ENCODE measurements at places on chromosomes 12 and 14.

GRCh38 chr12:44286336-44286735 lies 450.5 kb downstream of the TMEM117 start:
- DNase-seq = no peak

- no peak for DNase-seq
Measured at GRCh38 chr14:52314595-52315354, 663 bp downstream of the PTGER2 start.

GRCh38 chr12:96040305-96041133 lies 5.1 kb upstream of the LTA4H start:
- no peak for DNase-seq

DNA sequence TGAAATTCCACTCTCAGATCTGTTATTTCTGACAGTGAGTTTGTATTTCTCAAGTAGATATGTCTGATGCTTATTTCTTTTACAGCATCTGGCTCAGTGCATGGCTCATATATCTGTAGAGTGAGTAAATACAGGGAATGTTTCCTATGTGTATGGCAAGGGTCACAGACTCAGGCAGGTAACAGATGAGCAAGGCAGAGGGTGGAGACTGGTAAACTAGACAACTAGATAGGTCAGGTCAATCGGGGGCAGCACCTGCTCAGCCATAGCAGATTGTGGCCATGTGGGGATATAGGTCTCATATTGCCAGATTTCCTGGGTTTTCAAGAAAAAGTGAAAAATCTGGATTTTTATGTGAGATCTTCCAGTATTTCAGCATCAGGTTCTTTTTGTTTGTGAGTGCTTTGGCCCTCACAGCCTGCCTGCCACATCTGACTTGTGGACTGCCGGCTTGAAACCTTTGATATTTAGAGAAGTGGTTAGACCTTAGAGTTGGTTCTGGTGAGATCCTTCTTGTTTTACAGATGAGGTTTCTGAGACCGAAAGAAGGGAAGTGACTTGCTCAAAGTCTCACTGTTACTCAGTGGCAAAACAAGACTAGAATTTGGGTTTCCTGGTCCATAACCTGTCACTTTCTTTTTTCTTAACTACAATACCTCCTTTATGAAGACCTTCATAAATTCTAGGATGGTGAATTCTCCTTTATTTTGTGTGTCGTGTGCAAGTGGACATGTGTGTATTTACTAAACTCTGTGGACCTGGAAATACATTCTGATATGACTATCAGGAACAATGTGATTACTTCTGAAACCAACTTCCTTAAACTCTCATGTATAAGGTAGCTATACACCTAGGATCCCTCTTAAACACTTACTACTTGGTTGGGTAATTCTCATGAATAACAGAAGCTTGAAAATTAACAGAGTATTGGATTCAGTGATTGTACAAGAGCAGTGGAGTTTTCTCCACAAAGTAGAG lies 34.4 kb downstream of the PROX2 start:
- DNase-seq = no peak

GRCh38 chr12:101671833-101672232 lies 25.6 kb upstream of the CHPT1 start:
- DNase-seq = no peak

DNA sequence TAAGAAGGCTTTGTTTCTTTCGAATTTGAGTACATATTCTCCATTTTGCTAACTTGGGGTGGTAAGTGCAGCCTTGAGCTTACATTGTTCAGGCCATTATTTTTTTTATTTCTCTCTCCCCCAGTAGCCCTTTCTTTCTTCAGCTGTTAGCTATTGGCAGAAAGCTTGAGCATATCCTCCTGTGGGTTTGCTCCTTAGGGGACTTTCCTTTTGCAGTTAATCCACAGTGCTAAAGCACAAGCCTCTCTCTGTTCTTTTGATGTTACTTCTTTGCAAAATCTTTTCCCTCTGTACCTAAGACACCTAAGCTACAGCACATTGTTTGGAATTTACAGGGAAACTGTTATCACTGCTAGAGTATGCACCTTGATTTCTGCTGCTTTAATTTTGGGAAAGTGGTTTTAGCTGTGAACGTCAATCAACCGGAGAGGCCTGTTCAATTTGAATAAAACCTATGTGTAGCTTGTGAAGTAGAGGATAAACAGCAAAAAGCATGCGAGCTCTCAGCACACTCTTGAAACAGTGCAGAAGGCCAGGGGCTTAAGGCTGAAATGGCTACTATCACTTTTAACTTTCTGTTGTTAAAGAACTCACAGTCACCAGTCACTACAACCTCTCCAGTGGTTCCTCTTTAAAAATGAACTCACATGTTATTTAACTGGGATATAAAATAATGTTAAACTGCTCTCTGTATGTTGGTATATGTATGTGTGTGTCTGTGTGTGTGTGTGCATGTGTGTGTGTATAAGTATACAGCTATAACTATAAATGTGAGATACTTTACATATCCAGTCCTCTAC lies 139.2 kb downstream of the PDZRN4 start:
- DNase-seq = no peak

DNA sequence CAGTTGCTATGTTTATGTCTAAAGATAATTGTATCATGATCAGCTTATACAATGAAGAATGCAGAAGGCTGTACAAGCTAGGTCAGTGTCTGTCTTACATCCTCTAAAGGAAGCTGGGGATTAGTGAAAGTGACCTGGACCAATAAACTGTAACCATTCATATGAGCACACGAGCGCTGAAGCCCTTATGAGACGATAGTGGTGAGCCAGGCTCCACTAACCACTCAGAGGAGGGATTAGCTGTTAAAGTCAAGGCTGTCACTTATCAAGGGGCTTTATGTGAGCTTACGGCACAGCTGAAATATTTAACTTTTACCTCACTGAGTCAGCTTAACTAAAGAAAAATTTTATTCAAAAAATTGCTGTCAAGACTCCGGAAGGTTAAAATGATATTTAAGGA lies 30.3 kb downstream of the NDUFA12 start:
- no peak for DNase-seq

DNA sequence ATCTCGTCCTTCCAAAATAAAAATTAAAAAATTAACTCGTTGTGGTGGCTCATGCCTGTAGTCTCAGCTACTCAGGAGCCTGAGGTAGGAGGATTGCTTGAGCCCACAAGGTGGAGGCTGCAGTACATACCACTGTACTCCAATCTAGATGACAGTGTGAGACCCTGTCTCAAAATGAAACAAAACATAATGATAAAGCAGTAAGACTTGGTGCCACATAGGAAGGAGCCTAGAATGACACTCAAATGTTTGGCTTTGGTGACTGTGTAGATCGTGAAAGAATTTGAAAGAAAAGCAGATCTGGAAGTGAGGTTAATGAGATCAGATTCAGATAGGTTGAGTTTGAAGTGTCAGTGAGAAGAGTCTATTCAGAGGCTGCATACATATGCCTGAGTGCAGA lies 150.1 kb upstream of the ATP2B1 start:
- no peak for DNase-seq

GRCh38 chr12:2988494-2988893 lies 29.3 kb downstream of the TEAD4 start:
- no peak for DNase-seq

GRCh38 chr14:40903709-40904108 lies 703.0 kb upstream of the LRFN5 start:
- no peak for DNase-seq

- DNase-seq = no peak
Measured at GRCh38 chr12:39173726-39174125, 268.3 kb upstream of the CPNE8 start.

DNA sequence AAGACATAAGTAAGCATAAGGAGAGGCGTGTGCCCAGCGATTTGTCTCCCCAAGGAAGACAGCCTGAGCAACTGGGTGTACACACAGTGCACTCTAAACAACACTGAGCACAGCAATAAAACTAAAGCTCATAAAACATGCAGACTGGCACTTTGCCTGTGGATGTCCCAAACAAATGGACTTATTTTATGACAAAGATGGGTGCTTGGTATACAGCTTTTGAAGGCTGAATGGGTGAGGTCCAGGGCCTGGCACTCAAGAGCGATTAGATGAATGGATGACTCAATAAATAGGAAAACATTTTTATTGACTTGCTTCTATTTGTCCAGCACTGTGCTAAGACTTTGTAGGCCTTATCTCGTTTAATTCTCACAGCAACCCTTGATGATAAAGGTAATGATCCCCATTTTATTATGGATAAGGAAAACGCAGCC lies 28.5 kb downstream of the LGMN start:
- DNase-seq = no peak

DNA sequence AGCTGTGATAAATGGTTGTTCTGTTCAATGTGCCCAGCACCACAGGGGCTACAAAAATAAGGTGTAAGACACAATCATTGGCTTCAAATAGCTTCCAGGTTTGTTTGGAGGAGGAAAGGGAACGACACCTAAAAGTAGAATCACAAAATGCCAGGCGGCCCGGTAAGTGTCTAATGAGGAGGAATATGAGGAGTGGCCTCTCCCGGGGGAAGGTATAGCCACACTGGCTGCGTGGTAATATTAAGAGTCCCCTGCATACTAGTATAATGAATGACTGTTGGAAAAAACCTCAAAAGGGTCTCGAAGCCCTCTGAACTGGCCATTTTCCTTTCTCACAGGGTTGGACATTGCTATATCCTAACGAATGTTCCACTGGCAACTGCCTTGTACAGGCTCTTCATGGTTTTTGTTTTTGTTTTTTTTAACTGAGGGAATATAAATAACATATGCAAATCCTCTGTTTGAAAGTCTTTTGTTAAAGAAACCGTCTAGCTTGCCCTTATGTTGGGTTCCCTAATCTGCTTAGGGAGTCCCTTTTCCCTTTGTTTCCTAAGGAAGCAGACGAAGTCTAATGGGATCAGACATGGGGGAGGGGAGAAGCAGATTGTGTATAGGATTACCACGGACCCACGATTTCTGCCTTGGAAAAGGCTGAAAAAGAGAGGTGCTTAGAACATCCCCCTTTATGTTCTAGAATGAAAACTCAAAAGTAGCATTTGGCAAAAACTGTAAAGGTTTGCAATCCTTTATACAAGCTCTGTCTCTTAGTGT lies 4.2 kb downstream of the CCDC60 start:
- DNase-seq = no peak

- DNase-seq = no peak
Measured at GRCh38 chr14:105503935-105504692, 13.1 kb downstream of the TEDC1 start.

- DNase-seq = no peak
Measured at GRCh38 chr14:61218767-61219166, 62.4 kb downstream of the TMEM30B start.

DNA sequence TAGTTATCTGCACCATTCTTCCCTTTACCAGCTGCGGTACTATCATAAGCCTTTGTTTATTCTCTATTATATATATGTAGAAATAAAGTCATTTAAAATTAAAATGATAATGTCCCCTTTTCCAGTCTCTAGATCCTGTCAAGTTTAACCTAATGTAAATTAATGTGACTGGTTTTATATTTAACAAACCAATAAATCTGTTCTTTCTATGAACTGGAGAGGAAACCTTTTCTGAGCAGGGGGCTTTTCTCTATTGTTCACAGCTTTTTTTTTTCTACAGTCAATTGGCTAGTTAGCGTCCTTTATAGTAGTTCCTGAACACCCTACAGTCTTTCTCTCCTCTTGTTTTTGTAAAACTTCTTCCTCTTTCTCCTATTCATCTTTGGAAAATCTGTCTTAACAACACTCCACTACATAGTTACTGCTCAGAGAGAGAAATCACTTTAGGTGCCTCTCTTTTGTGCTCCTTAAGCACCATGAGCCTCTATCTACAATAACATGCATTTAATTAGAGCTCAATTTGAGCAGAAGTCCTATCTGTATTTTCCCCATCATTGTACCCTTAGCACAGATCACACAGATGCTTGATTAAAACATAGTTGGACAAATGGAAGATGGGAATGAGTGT lies 332.6 kb upstream of the SYT1 start:
- no peak for DNase-seq

DNA sequence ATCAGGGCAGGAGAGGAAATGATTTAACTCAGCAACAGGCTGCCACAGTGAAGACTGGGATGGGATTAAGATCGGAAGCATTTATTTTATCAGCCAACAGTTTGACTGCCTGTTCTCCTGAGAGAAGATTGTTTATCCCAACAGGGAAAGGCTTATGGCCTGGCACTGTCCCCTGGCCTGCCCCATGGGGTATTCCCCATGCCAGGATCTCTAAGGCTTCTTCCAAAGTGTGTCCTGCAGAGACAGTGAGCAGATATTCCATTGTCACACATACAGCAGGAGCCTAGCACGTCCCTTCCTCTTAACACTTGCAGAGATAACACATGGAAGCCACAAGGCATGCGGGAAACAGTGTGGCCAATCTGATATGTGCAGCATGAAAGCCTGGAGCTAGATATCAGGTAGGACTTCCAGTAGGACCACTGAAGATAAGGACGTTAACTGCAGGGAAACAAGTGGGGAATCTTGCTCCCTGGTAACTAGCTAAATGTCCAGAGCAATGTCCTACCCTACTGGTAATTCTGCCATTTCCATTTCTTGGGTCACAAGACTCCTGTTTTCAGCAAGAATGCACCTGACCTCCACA lies 48.2 kb downstream of the IQSEC3 start:
- no peak for DNase-seq

- no peak for DNase-seq
Measured at GRCh38 chr14:58865514-58866281, 227.9 kb downstream of the DACT1 start.

DNA sequence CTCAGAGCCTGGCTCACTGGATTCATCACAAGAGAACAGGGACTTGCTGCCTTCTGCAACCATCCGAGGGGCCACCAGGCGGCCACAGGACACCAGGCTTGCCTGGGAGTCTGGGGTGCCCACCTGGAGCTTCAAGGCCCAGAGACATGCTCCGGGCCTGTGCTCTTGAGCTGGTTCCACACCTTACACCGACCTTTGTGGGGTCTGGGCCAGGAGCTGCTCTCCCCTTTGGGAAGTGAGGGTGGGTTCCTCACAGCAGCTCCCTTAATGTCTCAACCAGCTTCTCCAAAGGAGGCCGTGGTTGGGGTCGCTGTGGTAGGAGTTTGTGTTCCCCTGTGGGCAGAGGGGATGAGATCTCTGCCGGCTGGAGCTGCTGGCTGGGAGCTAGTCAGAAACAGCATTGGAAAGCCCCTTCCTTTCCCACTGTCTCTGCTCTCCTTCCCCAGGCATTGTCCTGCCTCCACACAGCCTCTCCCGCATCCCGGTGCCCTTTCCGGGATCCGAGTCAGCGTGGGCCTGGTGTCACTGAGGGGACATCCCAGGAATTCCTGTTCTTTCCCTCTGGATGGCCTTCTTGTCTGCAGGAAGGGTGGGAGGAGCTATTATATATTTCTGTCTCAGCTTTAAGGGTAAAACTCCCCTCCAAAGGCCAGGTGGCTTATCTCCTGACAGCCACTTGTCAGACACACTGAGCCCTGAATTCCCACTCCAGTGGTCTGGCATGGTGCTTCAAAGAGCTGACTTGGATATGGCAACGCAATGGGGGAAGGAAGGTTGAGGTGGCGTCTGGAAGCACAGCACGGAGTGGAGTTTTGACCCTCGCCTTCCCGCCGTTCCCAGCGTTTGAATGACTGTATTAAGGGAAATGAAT lies 5.1 kb upstream of the PAPLN start:
- DNase-seq = no peak

- no peak for DNase-seq
Measured at GRCh38 chr12:76670776-76671175, 93.1 kb upstream of the ZDHHC17 start.

All from COR-L47 (cell line).